Astrocyte (in vitro differentiated cells and primary cell): ENCODE measurements at places on chromosomes 11 and 22.

GRCh38 chr11:94325681-94326080 is 21.3 kb downstream of the IZUMO1R start:
- no peaks in the 10 kb centered on the region for H3K27me3 ChIP-seq
- DNase-seq = no peak
- no peak overlapping the region for H3K27ac ChIP-seq
- no peaks in the 10 kb centered on the region for H3K4me1 ChIP-seq
- no peaks in the 10 kb centered on the region for H3K36me3 ChIP-seq

- no peaks in the 10 kb centered on the region for H3K27me3 ChIP-seq
- DNase-seq = no peak
- no peaks in the 10 kb centered on the region for H3K4me1 ChIP-seq
- H3K27ac ChIP-seq = no peak overlapping the region
Measured at GRCh38 chr11:81959341-81959740, 774.3 kb downstream of the FAM181B start.

GRCh38 chr22:24442352-24442744 is 14.9 kb downstream of the ADORA2A start:
- no peak overlapping the region for H3K27ac ChIP-seq
- H3K4me1 ChIP-seq = peaks cover 9% of the 10 kb centered on the region
- H3K27me3 ChIP-seq = no peaks in the 10 kb centered on the region
- H3K4me3 ChIP-seq = no peak overlapping the region

GRCh38 chr11:18493310-18493709 is 33.4 kb downstream of the TSG101 start:
- no peak overlapping the region for H3K4me3 ChIP-seq
- no peak overlapping the region for H3K27ac ChIP-seq
- no peaks in the 10 kb centered on the region for H3K4me1 ChIP-seq
- no peak for DNase-seq
- H3K27me3 ChIP-seq = no peaks in the 10 kb centered on the region
- peaks cover 15% of the 10 kb centered on the region for H3K36me3 ChIP-seq
